Natural killer cell (primary cell): ENCODE measurements at places on chromosomes 7 and 10. TPM values are rescaled to one million over a fixed set of nuclear protein-coding genes. Genes with fewer than 3 reads are reported as not detected.

GRCh38 chr10:30811276-30812017, 181.9 kb upstream of the LYZL2 start:
- no peak for DNase-seq

DNA sequence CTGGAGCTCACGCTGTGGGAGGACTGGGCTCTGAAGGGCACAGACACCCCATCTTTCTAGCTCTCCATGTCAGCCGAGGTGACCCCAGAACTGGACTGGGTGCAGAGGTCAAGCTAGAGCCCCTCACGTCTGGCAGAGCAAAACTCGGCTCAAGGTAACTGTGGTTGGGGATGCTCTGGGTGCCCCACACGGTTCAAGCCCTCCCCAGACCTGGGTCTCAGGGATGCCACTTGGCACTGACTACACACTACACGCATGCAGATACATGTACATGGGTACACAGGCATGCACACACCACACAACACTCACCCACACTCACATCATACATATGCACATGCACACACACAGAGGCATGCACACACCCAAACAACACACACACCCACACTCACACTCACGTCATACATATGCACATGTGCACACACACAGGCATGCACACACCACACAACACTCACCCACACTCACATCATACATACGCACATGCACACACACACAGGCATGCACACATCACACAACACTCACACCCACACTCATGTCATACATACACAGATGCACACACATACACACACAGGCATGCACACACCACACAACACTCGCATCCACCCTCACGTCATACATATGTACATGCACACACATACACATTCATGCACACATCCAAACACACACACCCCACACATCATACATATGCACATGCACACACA, 219.3 kb downstream of the DNAJB6 start:
- DNase-seq = no peak

DNA sequence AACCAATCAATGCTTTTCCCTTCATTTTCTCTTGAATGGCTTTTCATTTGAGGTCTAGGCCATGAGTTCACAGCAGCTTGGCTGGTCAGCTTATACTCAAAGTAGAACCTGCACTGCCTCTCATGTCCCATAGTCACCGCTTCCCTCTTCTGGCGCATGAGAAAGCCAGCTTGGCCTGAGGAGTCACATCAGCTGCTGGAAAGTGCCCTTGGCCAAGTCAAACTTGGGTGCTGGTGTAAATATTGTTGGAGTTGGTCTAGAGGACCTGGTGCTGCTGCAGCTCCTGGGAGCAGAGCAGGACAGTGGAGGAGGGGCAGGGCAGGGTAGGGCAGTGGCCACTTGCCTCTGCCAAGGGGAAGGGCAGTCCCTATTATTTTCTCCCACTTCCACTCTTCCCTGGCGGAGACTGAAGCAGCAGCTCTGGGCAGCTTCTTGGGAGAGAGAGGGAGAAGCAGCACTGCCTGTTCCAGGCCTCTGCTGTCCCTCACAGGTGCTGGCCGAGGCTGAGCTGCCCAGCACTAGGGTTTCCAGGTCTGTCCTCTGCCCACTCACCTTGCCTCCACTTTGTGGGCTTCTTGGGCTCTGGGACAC, 12.8 kb downstream of the UBE2D4 start:
- no peak for DNase-seq

HOXA6 gene
- 0.43 TPM for total RNA-seq

STEAP1 gene
- total RNA-seq = not detected

- DNase-seq = no peak
Observed at GRCh38 chr10:7302392-7302906, 108.4 kb downstream of the SFMBT2 start.

DNA sequence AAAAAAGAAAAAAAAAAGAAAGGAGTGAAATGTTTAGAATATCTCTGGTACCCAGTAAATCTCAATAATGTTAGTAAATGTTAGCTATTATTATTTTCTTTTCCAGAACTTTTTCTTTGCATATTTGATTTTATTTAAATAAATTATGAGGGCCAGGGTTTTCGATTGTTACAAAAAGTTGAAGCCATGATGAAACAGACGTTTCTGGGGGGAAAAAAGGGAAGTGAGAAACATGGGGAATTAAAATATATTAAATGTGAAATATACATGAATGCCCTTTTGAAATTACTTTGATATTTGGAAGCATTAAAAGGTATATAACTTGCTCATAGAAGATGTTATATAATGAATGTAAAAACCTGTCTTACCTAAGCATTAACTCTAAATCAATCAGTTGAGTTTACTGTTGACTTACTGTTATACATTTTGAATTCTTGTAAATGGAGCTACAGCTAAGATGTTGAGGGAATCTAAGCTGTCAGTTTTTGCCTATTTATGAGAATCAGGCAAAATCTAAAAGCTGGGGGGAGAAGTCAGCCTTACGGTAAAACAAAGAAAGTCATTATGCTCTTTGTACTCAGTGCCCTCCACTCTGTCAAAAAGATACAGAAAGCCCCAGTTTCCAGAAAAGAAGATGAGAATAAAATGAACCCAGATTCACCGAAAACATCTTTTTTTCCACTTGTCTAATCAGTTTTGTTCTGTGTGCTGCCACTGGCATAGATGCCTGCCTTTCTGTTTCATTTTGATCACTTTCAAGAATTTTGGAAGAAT, 30.0 kb upstream of the KDM7A start:
- no peak for DNase-seq

RET gene
- total RNA-seq = not detected

DNA sequence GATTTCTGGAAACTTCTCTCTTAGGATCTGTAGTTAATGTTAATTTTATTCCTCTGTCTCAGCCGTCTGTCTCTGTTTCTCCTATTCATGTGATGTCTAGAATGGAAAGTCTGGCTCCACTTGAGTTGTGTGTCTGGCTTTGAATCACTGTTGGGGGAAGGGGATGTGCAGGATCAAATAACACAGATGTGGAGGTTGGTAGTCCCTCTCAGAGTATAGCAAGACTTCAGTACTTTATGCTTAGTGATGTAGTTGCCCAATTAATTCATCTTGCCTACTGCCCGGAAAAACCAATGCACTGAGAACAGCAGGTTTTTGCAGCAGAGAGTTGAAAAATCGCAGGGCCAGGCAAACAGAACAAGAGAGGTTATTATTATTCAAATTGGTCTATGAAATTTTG, 79.2 kb downstream of the PHTF2 start:
- no peak for DNase-seq

DNA sequence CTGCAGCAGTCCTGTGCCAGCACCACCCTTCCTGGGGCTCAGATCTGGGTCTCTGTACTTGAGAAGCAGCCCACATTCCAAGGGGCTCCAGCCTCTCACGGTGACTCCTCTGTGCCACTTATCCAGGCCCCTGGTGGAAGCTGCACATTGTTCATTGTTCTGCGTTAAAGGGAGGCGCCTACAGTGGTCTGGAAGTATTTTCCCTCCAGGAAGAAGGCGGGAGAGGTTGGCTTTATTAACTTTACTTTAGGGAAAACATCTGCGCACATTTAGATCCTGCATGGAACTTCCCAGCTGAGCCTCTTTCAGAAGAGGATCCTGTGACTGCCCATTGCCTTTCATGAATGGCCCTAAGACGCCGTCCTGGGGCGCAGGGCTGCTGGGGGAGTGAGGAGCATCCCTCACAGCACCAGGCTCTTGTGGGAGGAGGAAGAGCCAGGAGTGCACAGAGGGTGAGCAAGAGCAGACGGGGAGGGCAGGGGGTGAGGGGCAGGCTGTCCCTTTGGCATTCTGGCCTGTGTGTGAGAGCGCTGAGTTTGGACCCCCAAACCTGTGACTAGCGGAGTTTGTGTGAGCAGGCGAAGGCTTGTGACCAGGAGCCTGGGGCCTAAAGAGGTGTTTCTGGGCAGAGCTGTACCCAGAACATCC, 98.6 kb upstream of the BTBD16 start:
- DNase-seq = no peak

DNA sequence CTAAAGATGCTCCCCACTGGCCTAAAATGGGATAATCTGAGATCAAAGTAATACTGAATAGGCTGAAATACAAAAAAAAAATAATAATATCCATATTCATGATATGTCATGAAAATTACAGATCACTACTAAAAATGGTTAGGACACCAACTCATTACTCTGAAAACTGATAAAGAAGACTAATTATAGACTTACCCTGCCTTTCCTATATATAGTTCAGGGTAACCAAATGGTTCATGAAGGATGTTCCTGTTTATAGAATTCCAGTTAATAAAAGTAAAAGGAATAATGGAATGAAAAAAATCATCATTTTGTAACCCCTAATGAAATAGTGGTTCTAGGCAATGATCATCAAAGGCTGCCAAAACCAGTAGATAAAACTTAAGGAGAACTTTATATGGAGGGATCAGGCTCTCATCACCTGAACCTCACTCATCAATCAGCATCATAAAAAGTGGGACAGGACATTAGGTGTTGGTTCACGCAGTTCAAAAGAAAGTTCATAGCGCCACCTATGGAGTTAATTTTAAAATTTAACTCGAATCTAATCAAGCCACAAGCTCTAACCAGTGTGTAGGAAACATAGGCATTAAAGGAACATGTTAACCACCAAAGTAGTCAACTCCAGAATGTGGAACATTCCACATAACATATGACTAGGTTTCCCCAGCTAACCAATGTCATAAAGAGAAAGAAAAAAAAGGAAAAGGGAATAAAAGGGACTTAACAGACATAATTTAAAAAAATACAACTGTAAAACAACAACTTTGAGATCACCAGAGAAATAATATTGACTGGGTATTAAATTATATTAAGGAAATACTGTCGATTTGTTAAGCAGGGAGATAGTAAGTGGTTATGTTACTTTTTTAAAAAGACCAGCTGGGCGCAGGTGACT, 35.7 kb downstream of the P4HA1 start:
- DNase-seq = no peak

IL6 gene
- total RNA-seq = 1.7 TPM

DNA sequence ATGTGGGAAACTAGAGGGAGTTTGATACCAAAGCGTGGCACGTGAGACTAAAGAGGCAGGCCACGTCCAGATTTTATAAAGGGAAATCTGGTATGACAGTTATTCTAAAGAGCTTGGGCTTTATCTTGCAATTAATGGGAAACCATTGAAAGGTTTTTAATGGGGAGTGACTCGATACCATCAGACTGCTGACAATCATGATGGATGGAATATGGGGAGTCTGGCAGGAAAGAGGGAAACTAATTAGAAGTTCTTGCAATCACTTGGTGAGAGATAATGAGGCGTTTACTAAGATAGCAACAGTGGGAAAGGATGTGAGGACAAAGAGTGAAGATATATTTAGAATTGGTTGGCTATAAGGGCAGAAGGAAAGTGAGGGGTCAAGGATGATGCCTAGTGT, 94.0 kb downstream of the MBL2 start:
- DNase-seq = no peak

- DNase-seq = no peak
Observed at GRCh38 chr7:138975343-138976104, 5.7 kb downstream of the KIAA1549 start.

GRCh38 chr7:45118889-45119331, 7.4 kb upstream of the TBRG4 start:
- DNase-seq = no peak

DNA sequence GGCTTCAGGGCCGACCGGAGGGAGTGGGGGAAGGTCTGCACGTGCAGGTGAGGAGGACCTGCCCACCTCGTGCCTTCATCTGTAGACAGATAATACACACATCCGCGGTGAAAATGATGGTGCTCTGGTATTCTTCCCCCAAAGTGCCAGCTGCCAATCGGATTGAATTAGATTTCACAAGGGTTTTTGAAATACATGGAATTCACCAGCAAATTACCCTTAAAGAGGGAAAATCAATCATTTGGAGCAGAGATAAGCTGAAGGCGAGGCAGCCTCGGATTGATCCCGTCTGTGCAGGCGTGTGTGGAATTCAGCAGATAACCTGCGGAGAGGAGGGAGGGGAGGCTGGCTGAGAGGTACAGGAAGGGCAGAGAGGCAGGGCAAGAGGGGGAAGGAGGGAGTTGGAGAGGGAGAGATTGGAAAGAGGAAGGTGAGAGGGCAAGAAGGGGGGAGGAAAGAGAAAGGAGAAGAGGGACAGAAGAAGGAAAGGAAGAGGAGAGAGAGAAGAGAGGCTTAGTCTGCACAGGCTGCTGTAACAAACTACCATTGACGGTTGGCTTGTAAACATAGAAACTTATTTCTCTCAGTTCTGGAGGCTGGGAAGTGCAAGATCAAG, 84.2 kb downstream of the C10orf105 start:
- no peak for DNase-seq

AKR1B15 gene
- total RNA-seq = not detected

DNA sequence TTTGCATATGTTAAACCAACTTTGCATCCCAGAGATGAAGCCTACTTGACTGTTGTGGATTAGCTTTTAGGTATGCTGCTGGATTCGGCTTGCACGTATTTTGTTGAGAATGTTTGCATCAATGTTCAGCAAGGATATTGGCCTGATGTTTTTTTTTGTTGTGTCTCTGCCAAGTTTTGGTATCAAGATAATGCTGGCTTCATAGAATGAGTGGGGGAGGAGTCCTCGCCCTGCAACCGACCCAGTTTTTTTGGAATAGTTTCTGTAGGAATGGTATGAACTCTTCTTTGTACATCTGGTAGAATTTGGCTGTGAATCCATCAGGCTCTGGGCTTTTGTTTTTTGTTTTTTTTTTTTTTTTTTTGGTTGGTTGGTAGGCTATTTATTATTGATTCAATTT, 147.9 kb downstream of the AHR start:
- DNase-seq = no peak

DNA sequence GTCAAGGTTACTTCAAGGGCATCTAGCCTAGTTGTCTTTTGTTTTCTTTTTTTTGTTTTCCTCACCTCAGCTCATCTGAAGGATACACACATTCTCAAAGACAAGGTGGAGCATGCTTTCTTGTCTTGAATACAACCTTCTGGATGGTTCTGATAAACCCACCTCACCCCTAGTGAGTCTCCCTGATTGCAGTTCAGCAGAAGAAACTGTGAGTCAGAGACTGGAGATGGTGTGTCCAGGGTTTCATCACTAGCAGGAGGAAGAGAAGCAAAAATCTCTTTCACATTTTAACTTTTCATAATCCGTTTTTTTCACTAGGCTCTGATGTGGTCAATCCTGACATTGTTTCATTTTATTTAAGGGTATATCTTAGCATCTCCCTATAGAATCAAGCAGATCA, 143.0 kb upstream of the NRBF2 start:
- no peak for DNase-seq

- DNase-seq = no peak
Observed at GRCh38 chr7:20412032-20412431, 81.3 kb downstream of the ITGB8 start.

VWDE gene
- total RNA-seq = not detected

FAM131B gene
- total RNA-seq = 2.8 TPM
